IPS DF 6.9 (cell line): ENCODE measurements at places on chromosomes 11 and 22.

- DNase-seq = no peak
Observed at GRCh38 chr11:6745465-6746015, 26.2 kb downstream of the OR2AG2 start.

DNA sequence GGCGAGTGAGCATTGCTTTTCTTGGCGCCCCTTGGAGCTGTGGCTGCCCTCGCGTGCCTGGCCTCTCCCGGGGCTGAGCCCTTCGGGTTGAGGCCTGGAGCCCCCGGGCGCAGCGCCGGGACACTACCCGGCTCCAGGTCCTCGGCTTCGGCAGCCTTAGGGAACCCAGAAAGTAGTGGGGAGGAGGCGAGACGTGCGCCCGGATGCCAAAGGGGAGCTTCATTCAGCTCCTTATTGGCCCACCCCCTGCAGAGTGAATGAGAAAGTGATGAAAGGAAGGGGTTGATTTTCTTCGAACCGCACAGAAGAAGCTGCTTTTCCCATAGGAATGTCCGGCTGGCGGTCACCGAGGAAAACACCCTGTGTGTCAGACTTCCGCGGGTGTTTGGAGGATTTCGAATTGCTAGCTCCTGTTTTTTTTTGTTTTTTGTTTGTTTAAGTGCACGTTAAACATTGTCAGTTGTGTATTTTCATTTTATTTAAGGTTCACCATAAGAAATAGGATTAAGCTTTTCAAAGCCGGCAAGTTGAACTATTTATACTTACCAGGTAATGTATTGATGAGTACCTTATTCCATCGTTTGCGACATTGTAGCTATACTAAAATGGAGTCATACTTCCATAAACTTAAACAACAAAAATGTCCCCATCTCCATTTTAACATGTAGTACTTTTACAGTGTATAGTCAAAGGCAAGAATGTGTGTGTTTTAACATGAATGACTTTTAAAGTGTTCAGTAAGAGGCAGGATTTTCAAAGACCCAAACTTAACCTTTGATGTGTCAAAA is 841 bp upstream of the EIF4G2 start:
- no peak for DNase-seq

DNA sequence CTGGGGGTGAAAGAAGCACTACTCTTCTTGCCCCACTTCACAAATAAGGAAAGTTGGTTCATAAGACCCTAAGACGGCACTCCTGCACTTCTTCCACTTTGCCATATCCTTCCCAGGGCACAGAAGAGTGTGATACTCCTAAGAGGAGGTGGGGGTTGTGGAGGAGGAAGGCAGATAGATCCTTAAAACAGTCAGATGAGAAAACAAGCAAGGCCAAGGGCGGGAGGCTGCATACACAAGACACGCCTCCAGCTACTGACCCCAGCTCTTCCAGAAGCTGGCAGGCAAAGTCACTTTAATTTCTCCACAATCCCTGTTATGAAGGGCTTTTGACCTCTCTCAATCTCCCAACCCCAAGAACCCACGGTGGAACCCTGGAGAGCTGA is 1.6 kb upstream of the CHRM4 start:
- DNase-seq = no peak

DNA sequence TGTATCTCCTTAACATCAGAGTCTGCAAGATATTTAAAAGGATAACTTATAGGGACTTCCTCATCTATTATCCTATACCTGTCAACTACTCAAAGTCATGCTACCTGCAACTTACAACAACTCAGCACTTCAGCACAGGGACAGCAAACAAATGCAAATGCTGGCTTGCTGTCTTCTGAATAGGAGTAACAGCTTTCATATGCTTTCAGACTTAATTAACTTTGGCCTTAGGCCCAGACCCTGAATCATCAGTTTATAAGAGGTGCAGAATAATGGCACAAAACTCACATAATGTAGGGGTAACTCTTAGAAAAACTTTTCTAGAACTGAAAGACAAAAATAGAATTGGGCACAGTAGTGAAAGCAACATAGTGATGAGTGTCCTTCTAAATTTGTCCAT is 953.4 kb downstream of the DLG2 start:
- DNase-seq = no peak

DNA sequence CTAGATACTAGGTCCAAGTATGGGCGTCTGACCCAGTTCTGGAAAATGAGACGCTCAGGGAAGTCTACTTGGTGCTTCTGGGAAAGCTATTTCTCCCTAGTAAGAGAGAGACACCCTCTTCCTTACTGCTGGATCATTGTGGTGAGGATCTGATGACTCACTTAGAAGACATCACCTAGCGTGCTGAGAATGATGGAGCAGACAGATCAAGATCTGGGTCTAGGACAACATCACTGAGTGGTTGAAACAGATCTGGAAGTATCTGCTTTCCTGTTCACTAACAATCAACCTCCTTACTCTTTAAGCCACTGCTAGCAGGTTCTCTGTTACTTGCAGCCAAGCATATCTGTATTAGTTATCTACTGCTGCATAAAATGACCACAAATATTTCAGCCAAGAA is 38.3 kb upstream of the HMGXB4 start:
- DNase-seq = no peak

DNA sequence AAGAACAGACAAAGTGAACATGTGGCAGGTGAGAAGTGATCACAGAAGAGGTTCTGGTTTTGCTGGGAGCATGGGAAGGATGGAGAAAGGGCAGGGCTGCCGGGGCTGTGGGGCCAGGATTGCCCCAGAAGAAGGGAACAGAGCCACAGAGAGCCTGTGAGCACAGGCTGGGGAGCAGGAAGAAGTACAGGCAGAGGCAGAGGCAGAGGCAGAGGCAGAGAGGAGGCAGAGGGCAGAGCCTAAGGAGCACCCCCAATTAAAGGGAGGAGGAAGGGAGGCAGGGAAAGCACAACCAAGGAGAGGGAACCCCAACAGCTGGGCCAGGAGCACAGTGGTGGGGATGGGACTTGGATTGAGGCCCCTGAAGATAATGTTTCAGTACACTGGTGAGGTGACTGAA is 51.5 kb downstream of the SGSM3 start:
- DNase-seq = no peak

DNA sequence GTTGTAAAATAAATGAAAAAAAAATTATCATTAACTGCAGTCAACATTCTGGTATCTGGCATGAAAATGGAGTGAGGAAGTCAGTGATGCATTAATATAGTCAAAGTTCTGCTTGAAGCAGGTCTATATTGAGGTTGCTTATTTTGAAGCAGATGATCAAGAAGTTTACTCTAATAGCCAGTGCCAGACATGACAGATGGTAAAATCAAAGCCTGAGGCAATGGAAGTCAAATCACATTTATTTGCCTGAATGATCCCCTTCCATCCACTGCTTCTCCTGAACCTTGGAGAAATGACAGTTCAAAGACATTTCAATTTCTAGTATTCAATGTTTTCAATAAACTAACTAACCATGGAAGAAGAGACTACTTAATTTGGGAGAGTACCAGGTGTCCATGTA is 430.0 kb downstream of the FAM181B start:
- no peak for DNase-seq

DNA sequence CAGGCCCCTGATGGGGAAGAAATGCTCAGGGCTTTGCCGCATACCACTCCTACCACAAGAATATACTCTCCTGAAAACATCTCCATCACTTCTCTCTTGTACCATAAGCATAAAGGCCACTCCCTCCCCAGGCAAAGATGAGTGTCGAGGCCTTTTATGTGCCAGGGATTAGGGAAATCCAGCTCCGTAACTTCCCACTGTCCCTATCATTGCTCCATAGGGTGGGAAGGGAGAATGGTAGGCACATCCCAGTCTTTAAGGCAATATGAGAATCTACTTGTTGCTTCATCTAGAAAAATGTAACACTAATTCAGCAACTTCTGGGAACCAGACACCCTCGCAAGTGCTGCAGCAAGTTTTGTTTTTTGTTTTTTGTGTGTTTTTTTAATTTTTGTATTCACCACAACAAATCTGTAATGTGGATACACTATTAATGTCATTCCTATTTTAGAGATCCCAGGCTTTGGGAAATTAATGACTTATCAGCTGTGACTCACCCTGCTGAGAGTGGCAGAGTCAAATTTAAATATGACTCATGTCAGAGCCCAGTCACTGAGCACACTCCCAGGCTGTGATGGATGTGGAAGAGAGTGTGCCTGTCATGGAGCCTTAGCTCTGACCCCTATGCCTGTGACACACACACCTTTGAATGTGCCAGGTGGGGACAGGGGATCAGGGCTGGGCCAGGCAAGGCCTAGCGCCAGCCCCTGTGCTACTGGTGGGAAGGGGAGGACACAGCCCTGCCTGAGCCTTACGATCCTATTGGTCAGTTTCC is 23.4 kb downstream of the PANX1 start:
- DNase-seq = no peak

GRCh38 chr11:123054301-123055065 is 7.5 kb downstream of the HSPA8 start:
- DNase-seq = peak; percentile 60

DNA sequence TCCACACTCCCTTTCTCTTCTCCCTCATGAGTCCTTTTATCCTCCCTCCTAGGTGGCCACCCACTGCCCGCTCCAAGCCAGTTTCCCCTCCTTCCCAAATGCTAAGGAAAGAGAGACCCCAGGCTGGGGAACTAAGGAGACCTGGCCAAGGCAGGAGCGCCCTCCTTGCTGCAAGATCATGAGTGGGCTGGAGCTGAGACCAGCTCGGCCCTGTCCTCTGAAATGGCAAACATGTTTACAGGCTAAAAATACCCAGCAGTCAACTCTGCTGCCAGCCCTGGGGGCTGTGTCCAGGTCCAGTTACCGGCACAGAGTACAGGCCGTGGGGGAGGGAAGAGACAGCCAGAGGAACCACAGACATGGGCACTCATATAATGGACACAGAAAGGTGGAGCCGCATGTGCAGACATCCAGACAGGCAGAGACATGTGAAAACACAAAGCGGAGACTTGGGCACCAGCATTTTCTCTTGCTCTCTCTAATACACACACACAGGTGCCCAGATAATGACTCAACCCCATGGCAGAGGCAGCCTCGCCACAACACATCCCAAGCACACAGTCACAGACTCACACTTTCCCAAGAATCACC is 1.2 kb upstream of the AHNAK start:
- no peak for DNase-seq

- no peak for DNase-seq
Observed at GRCh38 chr22:22020425-22020852, 37.9 kb upstream of the TOP3B start.

DNA sequence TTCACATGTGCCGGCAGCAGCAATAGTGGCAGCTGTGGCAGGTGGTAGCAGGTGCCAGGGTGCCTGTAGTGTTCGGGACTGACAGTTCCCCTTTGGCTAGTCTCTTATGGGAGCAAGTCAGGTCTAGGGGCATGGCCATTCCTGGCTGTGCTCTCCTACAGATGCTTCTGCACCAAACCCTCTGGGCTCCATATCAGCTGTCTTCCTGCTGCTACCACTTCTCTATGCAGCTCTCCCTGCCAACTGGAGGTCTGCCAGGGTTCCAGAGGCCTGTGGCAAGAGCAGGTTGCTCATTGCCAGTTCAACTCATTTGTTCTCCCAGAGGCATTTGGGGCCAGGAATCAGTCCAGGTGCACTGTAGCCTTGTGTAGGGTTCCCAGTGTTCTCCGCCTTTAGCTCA is 473.7 kb downstream of the JRKL start:
- no peak for DNase-seq

- DNase-seq = no peak
Observed at GRCh38 chr11:67306769-67307544, 3.6 kb downstream of the SSH3 start.

DNA sequence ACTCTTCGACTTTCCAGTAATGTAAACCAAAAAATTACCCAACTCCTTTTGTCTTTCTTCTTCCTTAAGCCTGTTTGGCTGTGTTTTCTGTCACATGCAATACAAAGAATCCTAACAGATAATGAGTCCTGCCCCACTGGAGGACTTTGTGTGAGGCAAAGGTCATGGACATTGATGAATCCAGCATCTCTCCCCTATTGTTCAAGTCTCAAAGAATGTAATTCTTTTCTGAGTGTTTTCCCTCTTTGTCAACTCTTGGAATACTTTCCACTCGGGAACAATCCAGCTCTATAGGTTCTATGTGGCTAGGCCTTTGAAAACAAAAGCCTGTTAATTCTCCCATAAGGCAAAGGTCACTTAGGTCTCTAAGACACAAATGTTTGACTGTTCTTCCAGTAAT is 100.7 kb downstream of the FAR1 start:
- no peak for DNase-seq

- DNase-seq = no peak
Observed at GRCh38 chr11:43934601-43935423, 7.6 kb upstream of the C11orf96 start.

GRCh38 chr22:49398115-49398514 is 429.6 kb downstream of the BRD1 start:
- DNase-seq = no peak

DNA sequence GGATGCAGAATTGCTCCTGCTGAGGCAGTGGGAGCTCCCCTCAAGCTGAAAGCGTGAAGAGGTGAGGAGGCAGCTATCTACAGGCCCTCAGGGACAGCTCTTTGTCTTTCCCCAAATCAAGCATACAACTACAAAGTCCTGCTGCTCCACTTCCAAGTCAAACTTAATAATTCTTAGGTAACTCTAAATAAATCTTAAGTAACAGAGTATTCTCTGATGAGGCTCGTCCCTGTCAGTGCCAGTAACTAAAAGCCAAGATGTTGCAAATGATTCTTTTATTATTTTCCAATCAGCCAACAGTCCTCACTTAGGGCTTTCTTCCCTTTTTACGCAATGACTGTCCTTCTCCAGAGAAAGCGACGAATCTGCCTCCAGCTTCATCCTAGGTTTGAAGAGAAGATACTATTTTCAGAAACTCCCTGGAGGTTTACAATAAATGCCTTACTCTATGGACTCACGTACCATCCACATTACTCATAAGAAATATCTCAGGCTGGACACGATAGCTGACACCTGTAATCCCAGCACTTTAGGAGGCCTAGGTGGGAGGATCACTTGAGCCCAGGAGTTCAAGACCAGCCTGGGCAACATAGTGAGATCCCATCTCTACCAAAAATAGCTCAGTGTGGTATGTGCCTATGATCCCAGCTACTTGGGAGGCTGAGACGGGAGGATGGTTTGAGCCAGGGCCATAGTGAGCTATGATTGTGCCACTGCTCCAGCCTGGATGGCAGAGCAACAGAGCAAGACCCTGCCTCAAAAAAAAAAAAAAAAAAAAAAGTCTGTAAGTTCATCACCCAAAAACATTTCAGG is 3.1 kb upstream of the C22orf39 start:
- no peak for DNase-seq

GRCh38 chr11:823441-824291 is 4.1 kb upstream of the CRACR2B start:
- no peak for DNase-seq

DNA sequence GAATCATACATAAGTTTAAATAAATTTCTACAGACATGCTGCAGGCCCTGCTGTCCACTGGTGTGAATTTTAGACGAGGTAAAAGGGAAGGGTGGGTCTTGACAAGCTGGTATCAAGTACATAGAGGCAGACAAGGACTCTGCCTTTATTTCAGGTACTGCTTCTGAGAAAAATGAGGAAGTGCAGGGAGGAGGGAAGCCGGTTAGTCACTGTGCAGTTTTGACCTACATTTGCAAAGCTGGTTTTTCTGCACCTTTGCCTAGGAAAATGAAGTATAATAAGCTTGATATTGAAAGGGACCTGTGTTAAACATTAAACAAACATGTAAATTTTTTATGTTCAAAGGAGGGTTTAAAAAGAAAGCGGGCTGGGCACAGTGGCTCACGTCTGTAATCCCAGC is 24.6 kb downstream of the TMEM45B start:
- no peak for DNase-seq

GRCh38 chr11:456533-456932 is 6.5 kb downstream of the PTDSS2 start:
- no peak for DNase-seq
